SK-N-MC (cell line): ENCODE measurements at places on chromosomes 3 and 15.

DNA sequence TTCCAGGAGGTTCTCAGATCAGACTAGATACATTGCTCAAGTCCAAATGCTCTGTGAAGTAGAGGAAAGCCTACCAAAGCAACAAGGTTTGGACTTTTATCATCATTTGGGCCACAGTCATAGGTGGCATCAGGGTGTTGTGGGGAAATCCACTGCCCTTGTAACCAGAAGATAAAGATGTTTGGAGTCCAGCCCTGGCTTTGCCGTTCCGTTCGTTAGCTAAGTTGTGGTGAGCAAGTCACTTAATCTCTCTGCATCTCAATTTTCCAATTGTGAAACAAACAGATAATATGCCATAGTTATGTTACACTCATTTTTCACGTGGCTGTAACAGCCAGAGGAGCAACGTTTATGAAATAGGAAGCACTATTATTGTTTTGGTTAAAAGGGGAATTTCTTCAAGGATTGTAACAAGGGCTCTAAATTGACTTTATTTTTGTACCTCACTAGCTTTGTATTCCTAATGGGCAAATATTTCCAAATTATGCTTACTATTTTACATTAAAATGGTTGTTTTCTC, 125.6 kb downstream of the CD47 start:
- no peak for DNase-seq

- no peak for DNase-seq
Measured at GRCh38 chr3:114108137-114108536, 51.6 kb downstream of the QTRT2 start.

DNA sequence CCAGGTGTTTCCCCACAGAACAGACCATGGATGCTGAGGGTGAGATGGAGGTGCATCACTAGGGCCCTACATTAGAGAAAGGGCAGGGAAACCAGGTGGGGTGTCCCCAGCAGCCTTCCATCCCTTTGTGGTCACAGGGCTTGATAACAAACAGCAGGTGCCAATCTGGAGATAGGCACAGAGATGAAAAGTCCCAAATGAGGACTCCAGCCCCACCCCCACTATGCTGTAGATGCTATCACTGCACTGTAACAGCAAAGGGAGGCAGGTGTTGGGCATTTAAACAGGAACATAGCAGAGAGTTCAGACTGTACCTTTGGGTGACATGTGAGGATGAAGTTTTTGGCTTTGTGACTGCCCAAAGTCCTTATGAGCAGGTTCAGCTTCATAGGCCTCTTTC, 21.4 kb downstream of the IL20RB start:
- no peak for DNase-seq

GRCh38 chr15:59764775-59765174, 75.7 kb upstream of the BNIP2 start:
- DNase-seq = no peak

- DNase-seq = no peak
Measured at GRCh38 chr3:48423883-48424695, 5.8 kb downstream of the PLXNB1 start.

GRCh38 chr15:40949756-40950207, 3.5 kb upstream of the CHAC1 start:
- no peak for DNase-seq

- no peak for DNase-seq
Measured at GRCh38 chr3:179688850-179689249, 36.0 kb downstream of the USP13 start.

- no peak for DNase-seq
Measured at GRCh38 chr3:8624612-8625011, 20.0 kb downstream of the SSUH2 start.

GRCh38 chr3:126102011-126102410, 18.1 kb upstream of the SLC41A3 start:
- DNase-seq = no peak

DNA sequence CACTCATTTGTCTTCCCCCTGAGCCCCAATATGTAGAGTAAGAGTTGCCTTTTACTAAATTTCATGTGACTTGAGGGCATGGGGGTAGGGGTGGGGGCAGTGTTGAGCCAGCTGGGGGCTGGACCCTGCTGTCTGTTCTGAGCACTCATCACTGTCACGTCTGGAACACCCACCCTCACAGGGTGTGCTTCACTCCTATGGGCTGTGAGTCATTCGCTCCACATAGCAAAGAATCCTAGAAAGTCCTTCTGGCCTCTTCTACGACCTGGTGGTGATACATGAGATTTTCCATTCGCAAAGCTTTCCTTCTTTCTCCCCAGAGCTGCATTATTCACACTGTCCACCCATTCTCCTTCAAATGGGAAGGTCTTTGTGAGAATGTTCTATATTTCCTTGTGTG, 43.6 kb upstream of the MGLL start:
- DNase-seq = no peak

DNA sequence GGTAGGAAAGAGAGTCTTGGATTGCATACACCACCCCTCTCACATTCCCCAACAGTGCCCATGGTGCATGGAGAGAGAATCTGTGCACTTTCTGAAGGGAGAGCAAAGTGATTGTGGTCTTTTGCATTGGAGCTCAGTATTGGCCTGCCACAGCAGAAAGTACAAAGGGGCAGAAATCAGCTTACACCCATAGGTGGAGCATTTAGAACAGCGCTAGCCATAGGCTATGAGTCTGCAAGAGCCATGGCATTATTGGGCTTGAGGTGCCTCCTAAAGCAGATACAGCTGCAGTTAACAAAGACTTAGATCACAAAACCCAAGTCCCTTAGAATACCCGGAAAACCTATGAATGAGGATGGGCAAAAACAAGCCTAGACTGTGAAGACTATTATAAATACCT, 21.8 kb downstream of the SI start:
- no peak for DNase-seq

- DNase-seq = no peak
Measured at GRCh38 chr15:36644191-36644896, 64.9 kb downstream of the CDIN1 start.

GRCh38 chr3:161577662-161578061, 81.1 kb downstream of the OTOL1 start:
- no peak for DNase-seq

DNA sequence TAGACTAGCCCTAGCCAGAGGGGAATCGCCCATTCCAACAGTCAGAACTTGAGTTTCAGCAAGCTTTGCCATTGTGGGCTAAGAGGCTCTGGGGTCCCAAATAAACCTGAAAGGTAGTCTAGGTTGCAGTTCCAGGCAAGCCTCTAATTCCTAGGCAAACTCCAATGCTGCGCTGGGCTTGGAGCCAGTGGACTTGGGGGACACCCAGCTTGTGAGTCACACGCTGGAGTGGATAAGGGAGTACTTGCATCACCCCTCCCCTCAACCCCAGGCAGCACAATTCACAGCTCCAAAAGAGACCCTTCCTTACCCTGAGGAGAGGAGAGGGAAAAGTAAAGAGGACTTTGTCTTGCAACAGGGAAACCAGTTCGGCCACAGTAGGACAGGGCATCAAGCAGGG, 105.2 kb upstream of the DPPA4 start:
- DNase-seq = no peak

DNA sequence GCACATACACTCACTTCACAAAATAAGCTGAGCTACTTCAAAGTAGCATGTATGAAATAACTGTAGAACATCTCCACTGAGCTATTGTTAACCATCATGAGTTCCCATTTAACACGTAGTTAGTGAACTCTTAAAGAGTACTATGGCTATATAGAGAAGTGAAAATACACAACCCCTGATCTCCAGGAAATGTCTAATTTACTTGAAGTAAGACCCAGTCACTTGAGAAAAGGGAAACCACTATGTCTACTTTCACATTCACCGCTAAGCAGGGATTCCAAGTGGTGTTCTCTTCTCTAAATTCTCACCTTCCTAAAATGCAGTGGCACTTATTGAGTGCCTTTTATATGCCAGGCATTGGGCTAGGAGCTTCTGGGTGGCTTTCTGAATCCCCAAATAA, 35.0 kb upstream of the COLQ start:
- DNase-seq = no peak

DNA sequence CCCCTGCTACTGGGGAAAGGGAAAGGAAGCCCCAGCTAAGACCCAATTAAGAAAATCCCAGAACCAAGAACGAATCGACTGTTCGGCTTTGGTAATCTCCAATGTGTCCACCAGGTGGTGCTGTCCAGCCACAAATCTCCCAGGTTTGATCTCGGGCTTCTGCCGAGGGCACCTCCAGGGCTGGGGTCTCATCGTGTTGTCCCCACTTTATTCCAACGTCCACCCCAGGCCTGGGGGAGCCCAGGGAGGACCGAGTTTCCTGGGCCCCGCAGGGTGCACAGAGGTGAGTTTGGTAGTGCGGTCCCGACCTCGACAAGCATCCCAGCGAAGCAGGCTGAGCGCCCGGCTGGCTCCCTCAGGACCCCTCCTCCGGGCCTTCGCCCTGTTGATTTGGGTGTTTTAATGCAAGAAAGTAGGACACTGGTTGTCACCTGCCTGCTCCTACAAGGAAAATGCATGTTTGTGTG, 185.1 kb downstream of the GOLGA6L6 start:
- DNase-seq = no peak

DNA sequence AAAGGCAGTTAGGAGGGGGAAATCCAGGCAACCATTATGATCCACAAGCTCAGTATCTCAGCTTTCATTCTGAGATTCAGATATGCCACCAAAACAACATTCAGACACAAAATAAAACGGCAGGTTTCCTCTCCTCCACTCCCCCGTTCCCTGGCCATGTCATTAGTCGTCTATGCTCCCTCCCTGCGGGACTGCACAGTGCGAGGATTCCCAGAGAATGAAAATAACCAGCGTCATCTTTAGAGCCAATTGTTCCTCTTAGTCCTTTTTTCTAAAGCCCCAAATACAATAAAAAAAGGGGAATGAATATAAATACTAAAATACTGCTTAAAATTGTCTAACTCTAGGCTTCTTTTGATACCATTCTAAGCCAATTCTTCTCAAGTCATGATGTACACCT, 7.8 kb upstream of the SLCO3A1 start:
- no peak for DNase-seq

- DNase-seq = no peak
Measured at GRCh38 chr3:111582120-111582474, 13.0 kb downstream of the ZBED2 start.

- no peak for DNase-seq
Measured at GRCh38 chr3:58698246-58698645, 31.7 kb upstream of the FAM3D start.

GRCh38 chr15:97995881-97996603, 35.5 kb downstream of the ARRDC4 start:
- DNase-seq = no peak

GRCh38 chr3:58661836-58662420, 4.6 kb downstream of the FAM3D start:
- DNase-seq = no peak

GRCh38 chr15:39579487-39580116, 1.3 kb upstream of the THBS1 start:
- no peak for DNase-seq

DNA sequence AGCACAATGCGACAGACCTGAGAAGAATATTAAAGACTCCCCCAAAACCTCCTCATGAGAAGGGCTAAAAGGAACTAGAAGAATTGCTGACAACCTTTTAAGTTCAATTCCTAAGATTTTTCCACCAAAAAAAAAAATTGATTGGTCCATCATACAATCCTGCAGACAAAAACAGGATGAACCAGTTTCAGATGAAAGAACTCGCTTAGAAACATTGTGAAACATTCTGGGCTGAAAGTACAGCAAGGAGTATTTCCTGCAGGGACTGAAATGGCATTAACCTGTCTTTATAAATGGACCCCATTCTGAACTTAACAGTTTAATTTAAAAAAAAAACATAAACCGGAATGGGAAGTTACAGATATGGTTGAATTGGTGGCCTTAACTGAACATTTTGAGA, 96.0 kb upstream of the FAM174B start:
- no peak for DNase-seq

- no peak for DNase-seq
Measured at GRCh38 chr3:4670352-4670751, 177.2 kb downstream of the ITPR1 start.

DNA sequence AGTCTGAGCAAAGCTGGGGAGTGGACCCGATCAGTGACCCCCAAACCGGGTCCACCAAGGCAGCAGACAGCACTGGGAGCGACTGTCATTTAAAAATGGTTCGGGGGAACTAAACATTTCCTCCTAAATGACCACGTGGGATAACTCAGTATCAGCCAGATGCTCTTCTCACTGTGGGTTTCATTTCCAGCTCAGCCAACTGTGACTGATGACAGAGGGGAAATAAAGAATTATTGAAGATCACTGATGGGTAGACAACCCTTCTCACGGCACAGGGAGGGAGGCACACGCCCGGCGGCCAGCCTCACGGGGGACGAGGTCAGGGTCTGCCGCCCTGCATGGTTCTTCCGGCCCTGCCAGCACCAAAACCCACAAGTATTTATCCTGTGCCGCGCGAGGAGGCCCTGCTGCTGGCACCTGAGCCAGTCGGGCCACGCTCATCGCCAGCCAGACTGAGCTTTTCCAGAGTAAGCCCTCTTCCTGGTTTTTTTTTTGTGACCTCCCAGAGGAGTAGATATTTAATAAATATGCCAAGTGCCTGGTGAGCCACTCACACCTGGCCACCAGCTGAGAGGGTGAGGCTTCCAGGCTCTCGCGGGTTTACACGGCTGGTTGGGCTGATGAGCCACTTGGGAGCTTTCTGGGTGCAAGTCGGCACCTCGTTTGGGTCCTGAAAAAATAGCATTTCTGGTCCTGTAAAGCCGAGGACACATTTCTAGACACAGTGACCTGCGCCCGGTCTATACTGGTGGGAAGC, 6.2 kb downstream of the MELTF start:
- no peak for DNase-seq

- no peak for DNase-seq
Measured at GRCh38 chr3:143827425-143827824, 20.8 kb downstream of the SLC9A9 start.

DNA sequence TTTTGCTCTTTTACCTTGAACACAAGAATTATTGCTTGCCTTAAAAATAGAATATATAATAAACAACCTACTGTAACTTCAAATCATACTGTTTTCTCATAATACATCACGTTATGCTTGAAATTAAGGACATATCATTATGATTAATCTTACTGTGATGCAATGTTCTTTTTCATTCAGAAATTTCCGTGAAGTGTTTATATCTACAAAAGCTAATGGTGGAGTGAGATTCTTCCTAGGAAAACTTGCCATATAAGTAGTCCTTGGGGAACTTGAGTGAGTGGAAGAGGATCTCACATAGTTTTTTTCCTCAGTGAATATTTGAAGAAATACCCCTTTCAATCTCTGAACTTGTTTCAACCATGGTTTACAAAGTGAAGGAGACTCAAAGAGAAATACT, 498.7 kb upstream of the CBLB start:
- no peak for DNase-seq

DNA sequence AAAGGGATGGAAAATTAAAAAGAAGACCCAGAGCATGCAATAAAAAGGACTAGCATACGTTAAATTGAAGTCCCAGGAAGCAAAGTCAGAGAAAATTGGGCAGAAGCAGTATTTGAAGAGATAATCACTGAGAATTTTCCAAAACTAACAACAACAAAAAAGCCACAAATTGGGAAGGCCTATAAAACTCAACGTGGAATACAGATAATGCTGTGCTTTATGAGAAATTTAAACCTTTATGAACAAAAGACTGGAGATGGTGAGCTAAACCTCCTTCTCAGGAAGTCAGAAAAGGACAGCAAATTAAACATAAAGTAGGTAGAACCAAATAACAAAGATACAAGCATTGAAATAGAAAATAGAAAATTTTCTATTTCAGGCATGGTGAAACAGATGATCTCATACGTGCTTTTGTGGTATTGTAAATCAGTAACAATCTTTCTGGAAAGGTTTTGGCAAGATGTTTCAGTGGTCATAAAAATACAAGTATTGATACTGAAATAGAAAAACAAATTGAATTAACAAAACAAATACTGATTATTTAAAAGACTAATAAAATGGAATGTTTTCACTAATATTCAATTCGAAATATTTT, 55.6 kb downstream of the LYSMD4 start:
- no peak for DNase-seq

GRCh38 chr3:37646865-37647264, 214.8 kb upstream of the CTDSPL start:
- DNase-seq = no peak
